Stimulated activated CD8-positive, alpha-beta memory T cell treated with anti-CD3 and anti-CD28 coated beads, Interleukin-4, amount 100 ng/mL, for 4 hours (primary cell): ENCODE measurements at places on chromosomes 4 and X.

- no peak for DNase-seq
These were observed 15.3 kb upstream of the BEND4 start for GRCh38 chr4:42167709-42168108.

DNA sequence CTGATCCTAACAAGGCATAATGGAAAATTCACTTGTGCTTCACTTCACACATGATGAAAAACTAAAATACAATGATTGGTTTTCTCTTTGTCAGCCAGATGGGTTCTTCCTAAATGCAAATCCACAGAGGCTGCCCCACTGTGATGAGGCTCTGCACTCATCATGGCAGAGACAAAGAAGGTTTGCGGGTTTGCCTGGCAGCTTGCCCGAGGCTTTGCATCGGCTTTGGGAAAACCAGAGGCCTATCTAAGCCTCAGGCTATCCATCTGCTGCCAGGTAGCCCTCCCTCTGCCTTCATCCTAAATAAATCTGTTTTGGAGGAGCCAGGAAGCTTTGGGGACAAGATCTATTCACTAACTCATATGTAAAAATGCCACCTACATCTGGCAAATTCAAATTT, 244.2 kb downstream of the PACRGL start:
- DNase-seq: no peak

DNA sequence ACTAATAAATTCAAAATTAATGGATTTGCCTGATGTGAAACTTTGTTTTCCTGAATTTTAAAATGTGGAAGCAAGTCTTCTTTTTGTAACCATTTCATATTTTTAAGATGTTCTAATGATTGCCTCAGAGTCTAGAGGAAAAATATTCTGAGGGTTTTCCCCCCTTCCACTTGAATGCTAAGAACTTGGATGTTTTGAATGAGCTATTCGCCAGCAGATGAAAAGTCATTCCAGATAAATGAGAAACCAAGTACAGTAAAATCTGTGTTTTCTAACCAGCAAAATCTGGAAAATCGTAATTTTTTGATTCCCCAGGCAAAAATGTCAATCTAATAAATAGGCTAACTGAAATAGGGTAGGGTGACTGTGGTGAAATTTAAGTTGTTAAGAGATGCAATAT, 45.6 kb downstream of the SLIT2 start:
- no peak for DNase-seq

DNA sequence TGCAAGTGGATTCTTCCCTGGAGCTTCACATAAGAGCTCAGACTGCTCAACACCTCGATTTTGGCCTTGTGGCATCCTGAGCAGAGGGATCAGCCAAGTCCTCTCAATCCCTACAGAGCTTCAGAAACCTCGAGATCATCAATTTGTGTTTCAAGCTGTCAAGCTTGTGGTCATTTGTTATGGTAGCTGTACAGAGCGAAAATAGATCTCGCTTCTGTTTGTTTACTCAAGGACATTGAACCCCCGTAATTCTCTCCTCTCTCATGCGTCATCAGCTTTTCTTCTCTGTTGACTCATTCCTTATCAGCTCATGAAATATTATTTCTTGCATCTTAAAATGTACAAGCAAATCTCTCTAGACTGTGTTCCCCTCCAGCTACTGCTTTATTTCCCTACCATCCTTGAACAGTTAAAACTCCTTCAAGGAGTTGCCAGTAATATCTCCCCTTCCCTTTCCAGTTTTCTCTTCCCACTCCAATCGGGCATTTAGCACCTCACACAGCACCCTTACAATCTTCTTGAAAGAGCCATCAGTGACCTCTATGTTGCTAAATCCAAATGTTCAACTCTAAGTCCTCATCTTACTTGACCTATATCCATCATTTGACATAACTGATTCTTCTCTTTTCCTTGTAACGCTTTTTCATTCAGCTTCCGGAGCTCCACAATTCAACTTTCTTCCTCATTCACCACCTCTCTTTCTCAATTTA, 106.2 kb upstream of the FAT1 start:
- no peak for DNase-seq

- no peak for DNase-seq
These were observed 116.7 kb upstream of the TEX13D start for GRCh38 chrX:124215786-124216185.

DNA sequence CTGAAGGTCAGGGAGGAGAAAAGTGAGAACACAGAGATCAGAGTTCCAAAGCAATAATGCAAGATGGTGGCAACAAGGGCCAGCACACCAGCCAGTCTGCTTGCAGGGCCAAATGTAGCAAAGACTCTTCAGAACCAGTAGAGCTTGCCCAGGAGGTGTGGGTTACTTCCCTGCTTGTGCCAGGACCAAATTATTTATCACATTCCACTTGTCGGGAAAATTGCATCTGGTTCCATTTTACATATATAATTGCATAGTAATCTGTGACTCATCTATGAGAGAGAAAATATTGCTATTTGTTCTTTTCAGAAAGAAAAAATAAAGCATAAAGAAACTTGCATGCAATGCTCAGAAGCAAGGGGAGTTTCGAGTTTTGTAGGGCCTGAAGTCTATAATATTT, 41.4 kb downstream of the MAML3 start:
- DNase-seq: no peak

DNA sequence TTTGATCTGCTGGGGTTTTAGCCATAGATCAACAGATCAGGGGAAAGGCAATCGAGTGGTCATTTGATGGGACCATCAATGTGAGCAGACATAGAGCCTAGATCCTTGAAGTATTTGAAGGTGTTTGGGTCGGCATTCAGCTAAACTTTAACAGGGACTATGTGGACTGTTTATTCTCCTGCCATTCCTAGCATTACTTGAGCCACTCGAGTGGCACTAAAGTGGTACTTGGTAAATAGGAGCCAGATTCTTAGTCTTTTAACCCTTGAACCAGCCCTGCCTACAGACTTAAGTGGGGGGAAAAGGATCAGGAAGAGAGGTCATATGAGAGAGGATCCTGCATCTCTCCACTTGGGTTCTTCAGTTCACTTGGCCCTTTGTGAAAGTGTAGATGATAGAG, 3.8 kb downstream of the MSN start:
- no peak for DNase-seq
